ENCODE measurements at places on chromosomes 16 and 17.
A peak's percentile ranks its signal among the peaks of the same experiment; 100 is the strongest.

DNA sequence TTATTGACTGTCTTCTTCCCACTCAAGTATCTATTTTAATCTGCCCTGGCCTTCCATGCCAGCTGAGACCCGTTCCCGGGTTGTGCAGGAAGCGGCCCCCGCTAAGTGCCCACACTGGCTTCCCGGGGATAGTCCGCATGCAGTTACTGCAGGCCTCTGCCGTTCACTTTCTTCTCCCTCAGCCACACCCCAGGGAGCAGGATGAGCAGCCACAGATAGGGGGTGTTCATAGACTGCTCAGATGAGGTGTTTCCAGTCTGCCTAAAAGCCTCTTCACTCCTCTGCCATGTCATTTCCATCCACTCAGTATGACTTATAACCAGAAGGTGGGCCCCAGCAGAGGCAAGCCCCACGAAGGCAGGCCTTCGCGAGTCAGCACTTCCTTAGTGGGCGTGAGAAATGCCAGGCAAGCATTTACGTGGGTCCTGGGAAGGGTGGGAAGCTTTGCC is 7.7 kb downstream of the MED9 start:
- DNase-seq = no peak

DNA sequence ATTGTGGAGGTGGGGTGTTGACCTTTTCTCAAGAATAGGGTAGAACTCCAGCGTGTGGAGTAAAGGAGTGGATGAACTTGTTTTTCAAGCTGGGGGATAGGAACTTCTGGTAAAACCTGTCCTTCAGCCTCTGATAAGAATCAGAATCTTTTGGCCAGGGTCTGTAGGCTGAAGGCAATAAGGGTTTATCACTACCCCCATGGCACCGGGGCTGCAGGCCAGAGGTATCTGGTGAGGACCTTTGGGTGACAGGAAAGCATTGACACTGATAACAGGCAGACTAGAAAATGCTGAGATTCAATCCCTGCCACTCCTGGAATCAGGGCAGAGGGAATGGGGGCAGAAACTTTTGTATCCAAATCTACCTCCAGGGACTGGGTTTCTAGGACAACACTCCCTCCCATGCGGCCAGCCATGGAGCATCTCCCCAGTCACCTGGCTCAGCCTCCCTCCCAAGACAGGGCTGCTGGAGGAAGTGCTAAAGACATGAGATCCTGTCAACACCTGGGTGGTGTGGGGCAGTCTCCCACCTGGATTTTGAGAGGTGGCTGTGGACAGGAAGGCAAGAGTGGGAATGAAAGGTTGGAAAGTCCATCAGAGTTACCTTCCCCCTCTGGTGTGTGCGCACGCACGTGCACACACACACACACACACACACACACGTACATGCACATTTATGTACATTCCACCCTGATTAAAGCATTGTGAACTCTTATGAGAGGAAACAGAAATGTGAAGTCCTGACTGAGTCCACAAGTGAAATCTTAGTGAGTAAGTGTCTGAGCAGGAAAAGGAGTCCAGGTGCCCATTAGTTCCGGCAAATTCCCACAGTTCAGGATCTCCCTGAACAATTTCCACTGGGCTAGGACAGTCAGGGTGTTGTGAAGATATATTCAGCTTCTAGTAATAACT is 53.1 kb upstream of the MARCHF10 start:
- no peak for DNase-seq

- no peak for DNase-seq
Measured at GRCh38 chr17:57550016-57550415, 195.1 kb downstream of the CCDC182 start.

- DNase-seq = no peak
Measured at GRCh38 chr17:11628831-11629230, 30.6 kb downstream of the DNAH9 start.

- no peak for DNase-seq
Measured at GRCh38 chr17:2484876-2485275, 26.8 kb downstream of the METTL16 start.

GRCh38 chr16:24253192-24253591 is 2.9 kb upstream of the CACNG3 start:
- DNase-seq = peak; percentile 30

GRCh38 chr17:43570518-43570928 is 24.4 kb upstream of the ETV4 start:
- no peak for DNase-seq
